Body of pancreas (tissue), 4 donors: ENCODE measurements at places on chromosomes 16 and 17. TPM values are rescaled to one million over a fixed set of nuclear protein-coding genes. Genes with fewer than 3 reads are reported as not detected.

P2RX5 gene
- total RNA-seq: 0.99 TPM

PTX4 gene
- not detected for total RNA-seq

MYH8 gene
- not detected for total RNA-seq

BEAN1 gene
- total RNA-seq: not detected

NOG gene
- not detected for total RNA-seq

CTDNEP1 gene
- total RNA-seq: 44.8 TPM

PRKCB gene
- total RNA-seq: 0.33 TPM

TMEM92 gene
- not detected for total RNA-seq

SAP30BP gene
- total RNA-seq: 73.8 TPM

ADAP2 gene
- 13.7 TPM for total RNA-seq

CACNG5 gene
- 0.52 TPM for total RNA-seq

PYY gene
- total RNA-seq: not detected

DNA sequence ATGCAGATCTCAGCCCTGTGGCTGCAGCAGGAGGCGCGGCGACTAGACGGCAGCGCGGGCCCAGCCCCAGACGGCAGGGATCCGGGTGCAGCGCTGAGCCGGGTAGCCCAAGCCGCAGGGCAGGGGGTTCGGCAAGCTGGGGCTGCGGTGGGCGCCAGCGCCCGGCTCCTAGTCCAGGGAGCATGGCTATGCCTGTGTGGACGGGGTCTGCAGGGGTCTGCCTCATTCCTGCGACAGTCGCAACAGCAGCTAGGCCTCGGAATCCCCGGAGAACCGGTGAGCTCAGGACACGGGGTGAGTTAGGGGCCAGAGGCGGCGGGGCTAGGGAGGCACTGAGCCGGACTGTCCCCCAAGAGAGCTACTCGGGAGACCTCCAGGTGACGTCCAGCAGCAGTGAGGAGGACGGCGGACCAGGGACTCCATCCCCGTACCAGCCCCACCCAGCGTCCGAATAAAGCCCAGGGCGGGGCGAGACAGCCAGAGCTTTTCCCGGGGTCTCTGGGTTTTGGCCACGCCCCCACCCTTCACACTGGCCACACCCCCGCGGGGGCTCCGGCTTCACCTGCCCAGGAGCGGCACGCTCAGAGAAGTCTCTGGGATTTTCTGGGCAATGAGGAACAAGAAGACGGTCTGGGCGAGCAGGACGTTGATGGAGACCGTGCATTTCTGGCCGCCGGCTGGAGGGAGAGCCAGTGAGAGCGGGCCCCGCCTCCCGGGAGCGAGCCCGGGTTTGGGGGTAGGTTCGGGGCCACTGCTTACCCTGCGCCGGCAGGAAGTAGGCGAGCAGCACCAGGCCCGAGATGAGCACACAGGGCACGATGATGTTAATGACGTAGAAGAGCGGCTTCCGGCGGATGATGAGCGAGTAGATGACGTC, 1.1 kb downstream of the C17orf107 start:
- DNase-seq: no peak

- no peak for DNase-seq
These were observed 45.4 kb upstream of the HSBP1 start for GRCh38 chr16:83762141-83762991.

GRCh38 chr16:84460406-84461028, 43.9 kb downstream of the MEAK7 start:
- no peak for DNase-seq

DNA sequence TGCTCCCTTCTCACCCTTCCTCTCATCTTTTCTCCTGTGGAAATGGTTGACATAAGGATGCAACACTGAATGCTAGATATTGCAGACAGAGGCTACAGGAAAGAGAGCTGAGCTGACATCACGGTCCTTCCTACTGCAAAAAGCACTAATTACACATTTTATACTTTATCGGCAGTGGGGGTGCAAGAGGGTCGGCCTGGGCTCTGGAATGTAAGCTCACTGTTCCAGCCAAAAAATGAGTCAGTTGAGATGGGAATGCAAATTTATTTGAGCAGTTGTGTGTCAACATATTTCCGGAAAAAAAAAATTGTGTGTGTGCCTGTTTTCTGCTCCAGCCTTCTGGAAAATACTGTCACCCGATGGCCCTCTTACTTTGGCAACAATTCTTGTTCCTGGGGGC, 14.1 kb upstream of the MRTFB start:
- no peak for DNase-seq

- no peak for DNase-seq
These were observed 368.6 kb downstream of the GRIN2A start for GRCh38 chr16:9813665-9814064.

DNA sequence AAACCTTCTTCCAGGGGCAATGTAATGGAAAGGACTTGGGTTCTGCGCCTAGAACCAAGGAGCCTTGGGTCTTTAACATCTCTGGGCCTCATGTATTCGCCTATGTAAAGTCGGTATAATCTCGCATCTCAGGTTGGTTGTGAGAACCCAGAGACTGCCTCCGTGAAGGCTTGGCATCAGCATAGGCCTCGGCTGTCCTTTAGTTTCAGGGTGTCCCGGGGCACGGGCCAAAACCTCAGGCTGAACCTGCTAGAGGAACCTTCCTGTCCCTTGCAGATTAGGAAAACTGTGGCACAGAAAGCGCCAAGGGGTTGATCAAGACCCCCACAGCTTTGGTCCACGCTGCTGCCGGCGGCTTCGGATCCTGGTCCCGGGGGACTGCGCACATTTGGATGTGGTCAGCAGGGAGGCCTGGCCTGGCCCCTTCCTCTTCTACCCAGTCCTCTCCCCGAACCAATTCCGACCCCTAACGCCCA, 772 bp upstream of the PHAF1 start:
- DNase-seq: no peak

DNA sequence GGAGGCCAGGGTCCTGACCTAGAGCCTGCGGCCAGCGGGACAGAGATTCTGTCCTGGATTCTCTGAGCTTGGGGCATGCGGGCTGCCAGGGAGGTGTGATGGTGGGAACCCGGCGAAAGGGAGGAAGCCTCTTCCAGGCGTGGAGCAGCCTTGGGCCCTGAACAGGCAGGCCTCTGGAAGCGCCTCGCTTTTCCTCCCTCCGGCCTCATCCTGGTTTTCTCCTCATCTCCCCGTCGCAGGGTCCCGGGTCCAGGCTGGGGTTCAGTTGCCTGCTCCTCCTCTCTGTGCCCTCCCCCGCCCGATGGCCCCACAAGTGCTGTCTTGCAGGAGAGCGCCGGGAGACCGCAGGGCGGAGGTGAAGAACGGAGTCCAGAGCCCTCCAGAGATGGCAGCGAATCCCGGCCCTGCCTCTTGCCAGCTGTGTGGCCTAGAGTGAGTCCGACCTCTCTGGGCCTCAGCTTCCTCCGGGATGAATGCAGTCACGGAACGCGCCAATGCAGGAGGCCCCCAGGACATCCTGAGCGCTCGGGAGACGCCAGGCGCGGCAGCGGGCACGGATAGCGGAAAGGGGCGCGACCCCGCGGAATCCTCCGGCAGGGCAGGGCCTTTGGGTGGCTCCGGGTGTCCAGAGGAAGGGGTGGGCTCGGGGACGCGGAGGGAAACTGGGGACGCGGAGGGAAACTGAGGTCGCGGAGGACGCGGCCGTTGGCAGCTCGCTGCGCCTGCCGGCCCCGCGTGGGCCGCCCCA, 553 bp upstream of the RAB11FIP4 start:
- DNase-seq: no peak

DNA sequence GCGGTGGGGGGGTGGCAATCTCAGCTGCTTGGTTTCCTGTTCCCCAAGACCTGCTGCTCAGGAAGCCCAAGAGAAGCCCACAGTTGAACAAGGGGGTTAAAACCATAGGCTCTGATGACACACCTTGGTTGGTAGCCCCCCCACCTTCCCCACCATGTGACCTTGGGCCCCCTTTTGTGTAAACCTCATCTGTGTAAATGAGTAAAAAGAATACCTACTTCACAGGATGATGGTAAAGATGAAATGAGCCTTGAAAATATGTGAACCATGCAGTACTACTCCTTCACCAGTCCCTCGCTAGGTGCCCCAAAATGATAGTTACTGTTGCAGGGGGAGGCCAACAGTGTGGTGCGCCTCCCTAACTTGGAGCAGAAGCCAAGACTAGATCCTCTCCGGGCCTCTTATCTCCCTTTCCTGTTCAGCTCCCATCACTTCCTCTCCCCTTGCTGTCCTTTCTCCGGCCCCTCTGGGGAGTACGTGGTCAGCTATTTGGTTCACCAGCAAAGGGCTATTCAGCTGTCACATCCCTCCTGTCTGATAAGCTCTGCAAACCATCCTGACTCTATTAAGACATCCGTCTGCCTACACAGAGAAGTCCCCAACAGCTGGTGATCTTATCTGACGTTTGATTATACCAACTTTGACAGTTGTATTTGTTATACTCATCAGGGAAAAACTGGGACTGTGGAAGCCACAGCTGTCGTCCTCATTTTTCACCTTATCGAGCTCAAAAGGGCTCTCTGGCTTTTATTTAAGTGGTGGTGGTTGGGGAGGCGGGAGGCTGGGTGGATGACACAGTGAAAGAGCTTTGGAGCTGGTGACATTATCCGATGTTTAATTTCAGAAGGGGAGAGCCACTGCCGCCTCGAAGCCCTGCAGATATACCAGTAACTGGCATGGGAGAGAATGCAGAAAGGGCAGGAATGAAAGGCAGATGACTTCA, 19.9 kb downstream of the DCAKD start:
- no peak for DNase-seq

DNA sequence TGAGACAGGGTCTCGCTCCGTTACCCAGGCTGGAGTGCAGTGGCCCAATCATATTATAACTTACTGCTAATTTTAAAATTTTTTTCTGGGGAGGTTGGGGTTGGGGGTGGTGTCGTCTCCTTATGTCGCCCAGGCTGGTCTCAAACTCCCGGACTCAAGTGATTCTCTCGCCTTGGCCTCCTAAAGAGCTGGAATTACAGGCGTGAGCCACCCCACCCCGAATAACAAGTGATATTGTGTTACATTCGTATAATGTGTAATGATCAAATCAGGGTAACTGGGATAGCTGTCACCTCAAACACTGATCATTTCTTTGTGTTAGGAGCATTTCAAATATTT, 16.2 kb upstream of the KPNA2 start:
- no peak for DNase-seq

GRCh38 chr17:44628243-44629188, 27.8 kb upstream of the MEIOC start:
- peak; percentile 35 for DNase-seq

- no peak for DNase-seq
These were observed 102.8 kb upstream of the PLCG2 start for GRCh38 chr16:81676066-81676882.

DNA sequence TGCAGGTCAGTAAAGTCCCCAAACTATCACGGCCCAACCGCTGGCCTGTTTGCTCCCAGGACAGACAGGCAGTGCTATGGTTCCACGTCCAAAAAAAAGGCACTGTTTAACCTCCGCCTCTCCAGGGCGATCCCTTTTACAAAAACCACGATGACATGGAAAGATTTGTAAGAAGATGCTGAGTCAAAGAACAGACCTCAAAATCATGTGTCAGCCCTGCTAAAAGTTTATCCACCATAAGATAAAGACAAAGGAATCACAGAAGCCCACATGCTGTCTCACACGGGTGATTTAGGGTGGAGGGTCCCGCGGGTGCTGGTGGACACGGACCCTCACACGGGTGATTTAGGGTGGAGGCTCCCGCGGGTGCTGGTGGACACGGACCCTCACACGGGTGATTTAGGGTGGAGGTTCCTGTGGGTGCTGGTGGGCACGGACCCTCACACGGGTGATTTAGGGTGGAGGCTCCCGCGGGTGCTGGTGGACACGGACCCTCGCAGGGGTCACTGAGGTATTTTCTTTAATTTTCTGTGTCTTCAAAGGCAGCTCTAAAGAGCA, 117.2 kb upstream of the METRNL start:
- no peak for DNase-seq

- DNase-seq: peak; percentile 82
These were observed 74.2 kb upstream of the NLK start for GRCh38 chr17:27968206-27968732.

GRCh38 chr17:69300222-69300621, 26.7 kb downstream of the ABCA5 start:
- DNase-seq: no peak

DNA sequence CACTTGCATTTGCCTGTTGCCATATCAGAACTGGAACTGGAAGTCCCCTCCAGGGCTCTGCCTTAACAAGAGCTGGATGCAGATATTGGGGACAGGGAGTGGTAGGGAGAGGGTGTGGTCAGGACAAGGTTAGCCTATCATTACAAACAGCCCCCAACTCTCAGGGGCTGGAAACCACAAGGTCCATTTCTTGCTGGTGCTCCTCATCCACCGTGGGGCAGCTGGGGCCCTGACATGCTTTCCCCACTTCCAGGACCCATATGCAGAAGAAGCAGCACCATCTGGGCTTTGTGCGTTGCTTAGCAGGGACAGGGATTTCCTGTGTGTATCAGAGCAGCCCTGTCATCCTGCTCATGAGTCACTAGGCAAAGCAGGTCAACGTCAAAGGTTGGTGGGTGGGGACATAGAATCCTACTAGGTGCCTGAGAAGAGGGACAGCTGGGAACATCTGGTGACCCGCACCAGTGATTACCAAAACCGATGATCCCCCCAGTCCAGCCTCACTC, 26.9 kb downstream of the RGS9 start:
- DNase-seq: peak; percentile 35

GRCh38 chr17:67482764-67483163, 105.7 kb downstream of the PITPNC1 start:
- DNase-seq: no peak

- DNase-seq: no peak
These were observed 5.7 kb upstream of the TCAP start for GRCh38 chr17:39659279-39660010.

DNA sequence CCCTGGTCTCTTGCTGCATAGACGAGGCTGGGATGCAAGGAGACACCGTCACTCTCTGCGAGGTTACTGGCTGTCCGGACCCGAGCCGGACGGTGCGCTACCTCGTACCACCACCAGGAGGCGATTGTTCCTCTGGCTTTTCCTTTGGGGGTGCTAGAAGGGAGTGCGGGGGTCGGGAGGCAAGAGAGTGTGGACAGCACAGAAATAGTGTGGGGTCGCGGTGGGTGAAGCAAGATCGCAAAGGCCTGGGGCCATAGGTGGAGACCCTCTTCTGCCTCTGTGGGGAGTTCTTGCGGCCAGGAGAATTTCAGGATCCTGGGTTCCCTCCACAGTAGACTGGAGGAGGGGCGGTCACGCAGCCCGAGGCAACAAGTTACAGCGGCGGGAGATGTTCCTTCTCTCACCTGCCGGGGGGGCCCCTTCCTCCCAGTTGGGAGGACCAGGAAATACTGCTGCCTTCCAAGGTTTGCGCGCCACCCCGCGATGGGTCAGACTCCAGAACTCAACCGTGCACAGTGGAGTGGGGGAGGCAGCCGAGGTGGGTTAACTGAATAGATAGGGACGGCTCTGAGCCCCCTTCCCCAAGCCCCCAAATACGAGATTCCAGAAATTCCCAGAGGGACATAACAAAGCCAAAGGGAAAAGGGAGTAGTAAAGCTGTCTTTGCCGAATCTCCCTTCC, 6.9 kb downstream of the PHOSPHO1 start:
- peak; percentile 36 for DNase-seq

- no peak for DNase-seq
These were observed 21.5 kb upstream of the C1QL1 start for GRCh38 chr17:44989552-44990138.

- DNase-seq: no peak
These were observed 4.4 kb downstream of the SERPINF2 start for GRCh38 chr17:1746975-1747543.
